Sciatic nerve (tissue), 2 donors: ENCODE measurements at places on chromosomes 1 and 21. TPM values are rescaled to one million over a fixed set of nuclear protein-coding genes. Genes with fewer than 3 reads are reported as not detected.

TSPAN2 gene
- total RNA-seq = 2.9 TPM

AIRE gene
- total RNA-seq = 0.13 TPM

TTC24 gene
- not detected for total RNA-seq

AGT gene
- 13.0 TPM for total RNA-seq

PGBD5 gene
- 6.6 TPM for total RNA-seq

TEKT2 gene
- 0.98 TPM for total RNA-seq

- no peak for DNase-seq
Observed at GRCh38 chr1:23500466-23500865, 16.5 kb upstream of the ASAP3 start.

DNA sequence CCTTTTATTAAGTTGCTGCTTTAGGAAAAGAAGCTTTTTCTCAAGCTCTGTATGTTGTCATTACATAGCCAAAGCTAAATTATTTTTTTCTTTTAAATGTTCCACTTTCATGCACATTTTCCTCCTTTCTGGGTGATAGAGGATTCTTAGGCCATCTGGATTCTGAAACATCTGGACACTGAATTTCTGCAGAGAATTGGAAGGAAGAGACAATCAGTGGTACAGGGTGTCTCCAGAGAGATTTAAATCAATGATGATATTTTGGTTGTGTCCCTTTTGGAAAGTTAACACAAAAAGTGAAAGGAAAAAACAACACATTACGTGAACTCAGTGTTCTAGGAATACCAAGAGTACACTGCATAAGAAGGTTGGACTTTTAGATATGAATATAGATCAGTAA, 211.4 kb upstream of the PKN2 start:
- no peak for DNase-seq

GRCh38 chr1:9066945-9067807, 2.3 kb downstream of the SLC2A5 start:
- DNase-seq = peak; percentile 83

DNA sequence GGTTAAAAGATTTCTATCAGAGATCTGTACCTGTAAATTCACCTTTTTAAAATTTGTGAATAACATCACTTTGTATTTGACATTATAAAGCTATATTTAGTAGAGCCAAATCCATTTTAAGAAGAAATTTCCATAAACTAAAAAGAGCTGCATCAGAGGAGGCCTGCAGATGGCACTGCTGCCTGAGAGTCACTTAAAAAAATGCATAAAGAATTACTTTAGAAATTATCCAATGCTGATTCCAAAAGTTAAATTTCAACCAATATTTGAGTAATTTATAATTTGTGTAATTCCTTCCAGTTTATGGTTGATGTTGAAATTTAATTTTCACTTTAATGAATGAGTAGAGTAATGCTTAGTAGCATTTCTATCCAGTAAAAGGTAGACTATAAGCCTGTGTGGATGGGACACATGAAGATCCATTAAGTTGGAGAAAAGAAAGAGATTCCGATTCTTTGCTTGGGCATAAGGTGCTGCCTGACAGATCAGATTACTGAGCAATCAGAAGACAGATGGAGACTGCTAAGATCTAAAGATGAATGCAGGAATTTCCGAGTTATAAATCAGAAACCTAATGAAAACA, 20.7 kb upstream of the RPE65 start:
- no peak for DNase-seq

DNA sequence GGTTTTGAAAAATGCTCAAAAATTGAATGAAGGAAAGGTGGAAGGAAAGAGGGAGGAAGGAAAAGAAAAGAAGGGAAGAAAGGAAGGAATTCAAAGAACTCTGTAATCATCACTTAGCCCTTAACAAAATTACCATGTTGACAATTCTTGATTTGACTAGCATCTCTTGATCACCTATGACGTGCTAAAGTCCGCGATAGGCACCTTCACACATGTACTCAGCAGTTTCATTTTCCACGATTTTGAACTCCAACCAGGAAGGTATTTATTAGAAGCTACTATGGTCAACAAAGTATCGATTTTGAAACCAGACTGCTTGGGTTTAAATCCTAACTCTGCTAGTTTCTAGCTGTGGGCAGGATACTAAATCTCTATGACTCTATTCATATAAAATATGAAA, 146.9 kb downstream of the DAB1 start:
- DNase-seq = no peak

GRCh38 chr1:232274236-232274855, 355.6 kb downstream of the SIPA1L2 start:
- DNase-seq = no peak

GRCh38 chr21:27246741-27247140, 279.9 kb upstream of the ADAMTS5 start:
- DNase-seq = no peak

- DNase-seq = no peak
Observed at GRCh38 chr1:10646347-10646861, 150.0 kb downstream of the CASZ1 start.

DNA sequence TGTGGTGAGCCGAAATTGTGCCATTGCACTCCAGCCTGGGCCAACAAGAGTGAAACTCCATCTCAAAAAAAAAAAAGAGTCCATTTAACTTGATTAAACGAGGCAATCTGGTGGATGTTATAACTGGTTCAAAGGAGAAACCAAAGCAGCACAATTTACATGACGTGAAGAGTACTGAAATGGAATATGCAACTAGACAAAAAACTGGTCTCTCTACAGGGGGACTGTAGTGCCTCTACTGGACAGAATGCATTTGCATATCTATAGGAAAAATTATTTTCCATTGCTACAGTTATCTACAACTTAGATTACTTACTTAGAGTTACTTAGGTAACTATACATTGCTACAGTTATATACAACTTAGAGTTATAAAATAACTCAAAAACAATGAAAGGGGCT, 2.7 kb upstream of the CAPN2 start:
- DNase-seq = no peak
